Nucleus accumbens (tissue), 56 donors: ENCODE measurements at places on chromosomes 3 and 15.

- DNase-seq = peak; percentile 35
Observed at GRCh38 chr15:92014281-92015030, 160.9 kb downstream of the SLCO3A1 start.

- DNase-seq = no peak
Observed at GRCh38 chr3:25510797-25511196, 82.7 kb downstream of the RARB start.

GRCh38 chr3:42712688-42713372, 10.2 kb upstream of the HHATL start:
- DNase-seq = no peak

DNA sequence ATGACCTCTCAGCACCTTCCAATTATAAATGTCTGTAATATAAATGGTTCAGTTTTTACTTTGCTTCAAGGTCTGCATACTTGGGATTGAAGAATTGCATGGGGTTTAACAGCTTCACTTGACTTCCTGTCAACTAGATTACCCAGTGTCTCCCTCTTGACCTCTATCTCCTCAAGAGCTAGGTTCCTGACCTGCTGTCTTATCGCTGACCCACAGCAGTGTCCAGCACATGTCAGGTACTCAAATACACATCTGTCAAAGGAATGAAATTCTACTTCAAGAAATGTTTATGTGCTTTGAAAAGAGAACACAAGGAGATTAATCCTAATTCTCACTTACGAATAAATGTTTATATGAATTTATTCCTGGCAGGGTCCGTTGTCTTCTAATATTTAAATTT, 284.5 kb downstream of the SLC9A9 start:
- DNase-seq = no peak
